ENCODE measurements at places on chromosomes 12 and 14.

- no peak for DNase-seq
Measured at GRCh38 chr12:32533971-32534590, 134.7 kb downstream of the FGD4 start.

DNA sequence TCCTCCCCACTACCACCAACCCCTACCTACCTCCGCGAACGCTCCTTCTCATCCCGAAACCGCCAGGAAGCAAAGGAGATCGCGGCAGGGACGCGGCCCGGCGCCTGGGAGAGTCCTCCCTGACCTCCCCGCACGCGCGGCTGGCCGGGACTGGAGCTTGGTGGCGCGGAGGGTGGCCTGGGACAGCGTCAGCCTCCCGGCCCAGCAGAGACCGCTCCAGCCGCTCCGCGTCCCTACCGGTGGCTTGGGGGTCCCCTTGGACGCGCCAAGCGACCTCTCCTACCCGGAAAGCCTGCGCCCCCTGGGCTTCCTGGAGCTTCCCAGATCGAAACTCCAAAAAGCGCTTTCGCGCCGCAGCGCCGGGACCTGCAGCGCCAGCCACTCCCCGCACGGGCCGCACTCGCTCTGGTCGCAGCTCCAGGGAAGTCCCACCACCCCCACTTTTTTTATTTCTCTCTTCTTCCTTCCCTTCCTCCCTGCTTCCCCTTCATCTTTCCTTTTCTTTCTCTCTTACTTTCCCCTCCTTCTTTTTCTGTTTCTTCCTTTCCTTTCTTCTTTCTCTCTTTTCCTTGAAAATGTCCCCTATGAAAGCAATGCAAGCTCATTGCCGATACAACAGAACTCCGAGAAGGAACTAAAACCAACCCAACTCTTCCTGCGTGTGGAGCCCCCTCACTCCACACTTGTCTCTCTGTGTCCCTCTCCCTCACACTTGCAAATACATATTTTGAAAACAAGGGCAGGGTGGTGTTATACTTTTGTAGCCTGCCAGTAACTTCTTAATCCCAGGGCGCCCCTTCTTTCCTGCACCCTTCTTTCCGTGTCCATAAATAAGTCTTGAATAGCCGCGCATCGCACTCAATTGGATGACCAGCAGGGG is 3.8 kb downstream of the DIO3 start:
- no peak for DNase-seq

GRCh38 chr12:27818401-27818918 is 38.4 kb upstream of the MANSC4 start:
- no peak for DNase-seq

DNA sequence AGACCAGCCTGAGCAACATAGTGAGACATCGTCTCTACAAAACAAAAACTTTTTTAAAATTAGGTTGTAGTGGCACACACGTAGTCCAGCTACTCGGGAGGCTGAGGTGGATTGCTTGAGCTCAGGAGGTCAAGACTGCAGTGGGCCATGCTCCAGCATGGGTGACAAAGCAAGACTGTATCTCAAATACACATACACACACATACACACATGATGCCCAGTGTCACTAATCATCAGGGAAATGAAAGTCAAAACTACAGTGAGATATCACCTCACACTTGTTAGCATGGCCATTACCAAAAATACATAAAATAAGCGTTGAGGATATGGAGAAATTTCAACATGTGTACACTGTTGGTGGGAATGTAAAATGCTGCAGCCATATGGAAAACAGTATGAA is 33.2 kb upstream of the KICS2 start:
- no peak for DNase-seq

Data from activated T-cell treated with anti-CD3 and anti-CD28 coated beads, Interleukin-2, amount 50 U/mL, for 4 hours (primary cell).